Activated CD4-positive, alpha-beta T cell treated with anti-CD3 and anti-CD28 coated beads, Interleukin-2, amount 50 U/mL, for 4 hours (primary cell): ENCODE measurements at places on chromosomes 2 and 18.

DNA sequence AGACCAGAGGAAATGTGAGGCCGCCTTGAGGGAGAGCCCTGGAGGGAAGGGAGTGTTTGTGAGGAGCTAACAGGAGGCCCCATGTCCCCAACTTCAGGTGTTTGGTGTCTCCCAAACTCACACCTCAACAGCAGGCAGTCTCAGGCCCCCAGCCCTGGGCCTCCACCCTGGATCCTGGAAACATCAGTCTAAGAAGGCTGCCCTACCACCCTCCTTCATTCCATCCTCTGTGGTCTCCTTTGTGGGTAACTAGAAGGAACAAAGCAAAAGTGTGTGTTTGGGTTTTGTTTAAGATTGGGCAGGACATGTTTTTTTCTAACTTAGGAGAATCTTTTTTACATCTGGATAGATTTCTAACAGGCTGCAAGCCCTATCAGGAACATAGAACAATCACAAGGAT lies 404.3 kb downstream of the BCL11A start:
- no peak for DNase-seq

- DNase-seq: no peak
These were observed 141.6 kb downstream of the ZNF236 start for GRCh38 chr18:76963936-76964335.

DNA sequence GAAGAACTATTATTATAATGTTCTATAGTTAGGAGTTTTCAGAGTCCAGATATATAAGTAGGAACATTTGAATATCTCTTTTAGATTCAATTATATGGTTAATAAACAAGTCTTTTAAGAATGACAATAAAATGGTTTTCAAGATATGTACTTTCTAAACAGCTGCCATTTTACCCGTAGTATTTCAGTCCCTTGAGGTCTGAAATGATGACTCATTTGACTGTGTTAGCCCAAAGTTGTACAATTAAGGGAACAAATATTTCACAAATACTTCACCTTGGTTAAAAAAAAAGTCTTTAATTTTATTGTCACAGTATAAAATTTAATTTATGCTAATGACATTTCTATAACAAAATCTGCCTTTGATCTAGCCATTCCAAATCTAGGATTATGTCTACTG lies 91.6 kb upstream of the TANK start:
- DNase-seq: no peak

- no peak for DNase-seq
These were observed 117.6 kb upstream of the DTNA start for GRCh38 chr18:34592481-34592880.

GRCh38 chr2:45070113-45070652 lies 60.9 kb upstream of the SIX2 start:
- no peak for DNase-seq

DNA sequence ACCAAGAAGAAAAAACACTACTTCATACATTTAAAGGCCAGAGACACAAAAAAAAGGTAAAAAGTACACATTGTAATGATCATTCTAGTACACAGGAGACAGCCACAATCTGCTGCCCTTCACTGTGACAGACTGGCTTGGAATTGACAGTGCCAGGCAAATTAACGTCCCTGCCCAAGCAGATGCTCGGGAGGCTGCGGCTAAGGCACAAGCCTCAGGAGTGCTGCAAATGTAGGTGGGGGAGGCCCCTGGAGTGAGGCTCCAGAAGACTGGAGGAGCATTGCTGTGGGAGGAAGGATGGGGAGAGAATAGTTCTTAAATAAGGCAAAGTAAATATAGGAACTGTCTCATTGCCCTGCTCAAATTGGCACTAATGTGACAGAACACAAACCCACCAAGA lies 18.6 kb downstream of the ERCC3 start:
- no peak for DNase-seq

- DNase-seq: no peak
These were observed 233.7 kb upstream of the CXCR4 start for GRCh38 chr2:136351684-136352083.
